Effector CD4-positive, alpha-beta T cell (primary cell): ENCODE measurements at places on chromosomes 1 and 21.

DNA sequence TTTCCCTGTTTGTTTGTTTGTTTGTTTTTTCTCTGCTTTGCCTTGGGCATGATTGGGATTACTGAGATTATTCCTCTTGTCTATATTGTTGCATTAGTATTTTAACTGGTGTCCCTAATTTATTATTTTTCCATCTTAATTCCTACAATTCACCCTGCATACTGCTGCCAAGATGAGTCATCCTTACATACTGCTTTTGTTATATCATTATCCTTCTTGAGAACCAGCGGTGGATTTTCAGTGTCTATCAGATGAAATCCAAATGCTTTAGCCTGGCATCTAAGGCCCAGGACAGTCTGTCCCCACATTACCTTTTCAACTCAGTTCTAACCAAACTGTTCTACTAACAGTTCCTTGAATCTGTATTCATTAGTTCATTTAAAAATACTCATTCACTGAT is 101.7 kb downstream of the OLFML2B start:
- DNase-seq: no peak

GRCh38 chr21:43727519-43728153 is 8.7 kb downstream of the PDXK start:
- no peak for DNase-seq

GRCh38 chr1:60126723-60127122 is 53.2 kb upstream of the C1orf87 start:
- no peak for DNase-seq

GRCh38 chr1:209866201-209866600 is 38.4 kb downstream of the UTP25 start:
- DNase-seq: no peak

DNA sequence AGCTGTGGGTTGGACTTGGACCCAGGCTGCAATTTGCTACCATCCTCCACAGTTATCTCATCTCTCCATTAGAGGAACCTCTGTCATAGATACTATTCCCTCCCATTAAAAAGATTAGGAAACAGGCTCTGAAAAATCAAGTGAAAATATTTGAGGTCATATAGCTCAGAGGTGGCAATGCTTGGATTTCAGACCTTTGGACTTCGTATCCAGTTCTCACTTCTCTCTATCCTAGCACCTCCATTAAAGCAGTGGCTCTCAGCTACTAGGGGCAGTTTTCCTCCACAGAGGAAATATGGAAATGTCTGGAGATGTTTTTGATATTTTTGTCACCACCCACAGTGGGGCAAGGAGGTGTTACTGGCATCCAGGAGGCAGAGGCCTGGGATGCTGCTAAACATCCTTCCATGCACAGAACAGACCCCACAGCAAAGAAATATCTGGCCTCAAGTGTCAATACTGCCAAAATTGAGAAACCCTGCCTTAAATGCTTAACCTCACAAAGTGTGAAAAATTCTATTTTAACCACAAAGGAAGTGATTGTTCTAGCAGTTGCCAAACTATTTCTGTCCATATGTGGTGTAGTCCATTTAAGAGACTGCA is 54.1 kb downstream of the C8A start:
- no peak for DNase-seq

DNA sequence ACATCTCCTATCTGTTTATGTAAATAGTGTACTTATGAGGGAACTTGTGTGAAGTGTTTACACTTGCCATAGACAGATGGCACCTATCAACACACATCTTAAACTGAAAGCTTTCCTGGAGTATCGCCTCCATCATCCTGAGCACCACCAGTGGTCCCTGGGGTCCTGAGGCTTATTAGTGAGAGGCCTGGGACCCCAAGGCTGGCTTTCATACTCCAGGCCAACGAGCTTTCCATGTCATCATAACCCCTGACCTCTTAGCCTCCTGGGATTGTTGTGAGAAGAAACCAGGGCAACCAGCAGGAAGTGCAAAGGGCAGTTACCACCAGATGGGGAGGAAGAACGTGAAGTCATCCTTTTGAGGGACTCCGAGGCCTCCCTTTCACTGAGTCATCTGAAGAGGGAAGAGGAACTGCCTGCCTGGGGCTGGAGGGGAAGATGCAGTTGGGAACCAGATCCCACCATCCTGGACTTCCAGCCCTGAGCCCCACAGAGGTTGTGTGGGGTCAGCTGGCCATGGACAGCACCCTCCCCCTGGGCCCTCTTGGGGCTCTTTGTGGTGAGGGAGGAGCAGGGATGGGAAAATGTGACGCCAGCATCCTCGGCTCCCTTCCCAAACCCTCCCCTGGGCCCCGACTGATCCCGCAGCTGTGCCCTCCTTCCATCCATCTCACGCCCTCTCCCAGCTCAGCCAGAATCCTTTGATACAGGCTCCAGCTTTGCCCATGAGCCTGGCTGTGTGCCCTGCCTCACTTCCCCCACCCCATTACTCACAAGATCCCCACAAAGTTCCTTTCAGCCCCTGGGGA is 5.8 kb downstream of the INKA2 start:
- no peak for DNase-seq
